ENCODE measurements at places on chromosomes 6 and 20.
A peak's percentile ranks its signal among the peaks of the same experiment; 100 is the strongest.

DNA sequence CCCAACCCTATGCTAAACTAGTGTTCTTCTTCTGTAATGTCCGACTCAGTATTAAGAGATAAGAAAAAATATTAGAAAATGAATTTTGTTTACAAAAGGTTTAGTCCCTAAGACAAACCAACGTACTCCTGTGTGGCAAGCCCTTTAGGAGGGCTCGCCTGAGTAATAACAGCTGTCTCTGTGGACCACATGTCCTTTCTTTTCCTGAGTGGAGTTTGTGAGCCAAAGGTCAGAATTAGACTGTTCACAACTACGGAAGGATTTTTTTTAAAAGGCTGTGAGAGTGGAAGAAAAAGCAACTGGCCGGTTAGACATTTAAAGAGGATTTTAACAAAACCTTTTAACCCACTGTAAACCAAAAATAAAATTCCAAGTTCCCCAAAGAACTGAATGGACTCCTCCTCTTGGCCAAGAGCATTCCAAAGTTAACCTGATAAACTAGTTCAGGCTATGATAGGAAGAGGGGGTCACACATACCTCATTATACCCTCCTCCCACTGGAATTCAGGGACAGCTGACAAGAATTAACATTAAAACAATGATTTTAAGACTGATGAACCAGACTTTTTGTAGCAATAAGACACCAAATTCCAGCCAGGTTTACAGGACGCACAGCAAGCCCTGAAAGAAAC is 43.5 kb downstream of the FAM184A start:
- H3K27ac ChIP-seq, result no peak overlapping the region
- peaks cover 4% of the 10 kb centered on the region for H3K4me1 ChIP-seq
- no peaks in the 10 kb centered on the region for H3K36me3 ChIP-seq
- no peaks in the 10 kb centered on the region for H3K27me3 ChIP-seq
- H3K4me3 ChIP-seq, result no peak overlapping the region

DNA sequence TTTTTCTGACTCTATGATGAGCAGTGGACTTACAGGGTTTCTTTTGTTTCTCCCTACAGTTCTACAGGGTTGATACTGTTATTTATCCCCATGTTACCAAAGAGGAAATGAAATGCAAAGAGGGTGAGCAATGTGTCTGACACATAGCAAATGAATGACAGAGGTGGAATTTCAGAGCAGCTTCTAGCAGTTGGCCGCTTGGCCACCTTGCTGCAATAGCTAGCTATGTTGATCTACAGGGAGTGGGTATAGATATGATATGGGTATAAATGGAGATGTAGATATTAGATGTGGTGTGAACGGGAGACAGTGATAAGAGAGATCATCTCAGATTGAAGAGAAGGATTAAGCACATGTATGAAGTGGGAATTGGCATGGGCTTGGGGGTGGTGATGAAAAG is 10.9 kb upstream of the SLC22A3 start:
- no peak overlapping the region for H3K4me3 ChIP-seq
- H3K27ac ChIP-seq, result no peak overlapping the region
- no peaks in the 10 kb centered on the region for H3K27me3 ChIP-seq
- H3K4me1 ChIP-seq, result no peaks in the 10 kb centered on the region

DNA sequence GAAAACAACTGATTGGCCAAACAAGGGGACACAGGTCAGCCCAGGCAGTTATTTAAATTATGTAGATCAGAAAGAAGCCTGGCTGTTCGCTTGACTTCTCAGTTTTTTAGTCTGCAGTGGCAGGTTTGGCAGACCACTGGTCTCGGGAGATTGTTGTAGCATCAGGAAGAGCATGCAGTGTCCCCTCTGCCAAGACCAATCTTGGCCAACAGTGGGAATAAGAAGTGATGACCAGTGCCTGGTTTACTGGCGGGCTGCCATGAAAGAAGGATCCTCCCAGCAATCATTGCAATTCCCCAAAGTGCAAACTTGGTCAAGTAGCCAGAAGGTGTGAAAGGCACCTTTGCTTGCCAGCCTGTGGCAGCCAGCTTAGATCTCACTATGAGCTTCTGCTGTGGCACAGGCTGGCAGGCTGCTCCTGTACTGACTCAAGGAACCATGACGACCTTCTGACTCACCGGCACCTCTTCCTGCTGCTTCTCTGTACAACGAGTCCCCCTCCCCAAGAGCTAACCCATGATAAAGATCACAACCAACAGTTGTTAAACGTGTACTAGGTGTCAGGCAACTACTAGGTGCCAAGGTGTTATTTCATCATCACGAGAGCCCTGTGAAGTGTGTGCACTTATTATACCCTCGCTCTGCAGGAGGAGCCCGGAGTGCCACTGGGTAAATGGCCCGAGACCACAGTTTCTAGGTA is 76.8 kb upstream of the DUSP22 start:
- H3K36me3 ChIP-seq, result no peaks in the 10 kb centered on the region
- DNase-seq, result no peak
- H3K4me1 ChIP-seq, result no peaks in the 10 kb centered on the region
- no peak overlapping the region for H3K27ac ChIP-seq

- H3K4me3 ChIP-seq, result no peak overlapping the region
- no peaks in the 10 kb centered on the region for H3K4me1 ChIP-seq
- no peaks in the 10 kb centered on the region for H3K27me3 ChIP-seq
- DNase-seq, result no peak
- H3K36me3 ChIP-seq, result no peaks in the 10 kb centered on the region
These were observed 13.0 kb downstream of the KHDC1 start for GRCh38 chr6:73250016-73250415.

- no peaks in the 10 kb centered on the region for H3K4me1 ChIP-seq
- no peak overlapping the region for H3K4me3 ChIP-seq
These were observed 360.6 kb downstream of the RIMS1 start for GRCh38 chr6:72246926-72247325.

- H3K4me1 ChIP-seq, result no peaks in the 10 kb centered on the region
- H3K27ac ChIP-seq, result no peak overlapping the region
- peaks cover 19% of the 10 kb centered on the region for H3K36me3 ChIP-seq
- DNase-seq, result no peak
- no peak overlapping the region for H3K4me3 ChIP-seq
These were observed 59.1 kb downstream of the EZR start for GRCh38 chr6:158759966-158760617.

DNA sequence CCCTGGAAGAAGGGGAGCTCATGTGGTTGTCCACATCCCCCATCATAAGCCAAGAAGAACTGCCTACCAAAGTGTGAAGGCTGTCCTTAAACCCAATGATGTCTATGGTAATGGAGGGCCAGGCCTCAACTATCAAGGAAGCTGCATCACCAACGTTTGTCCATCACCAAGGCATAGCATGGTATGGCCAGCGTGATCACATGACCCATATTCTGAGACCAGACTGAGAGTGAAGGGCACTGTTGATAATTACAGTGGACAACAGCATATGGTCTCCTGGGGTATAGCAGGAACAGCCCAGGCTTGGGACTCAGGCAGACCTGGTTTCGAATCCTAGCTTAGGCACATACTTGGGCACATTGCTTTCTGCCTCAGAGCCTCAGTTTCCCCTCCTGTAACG is 218.2 kb upstream of the RREB1 start:
- no peak for DNase-seq
- H3K27ac ChIP-seq, result no peak overlapping the region
- H3K4me3 ChIP-seq, result no peak overlapping the region

DNA sequence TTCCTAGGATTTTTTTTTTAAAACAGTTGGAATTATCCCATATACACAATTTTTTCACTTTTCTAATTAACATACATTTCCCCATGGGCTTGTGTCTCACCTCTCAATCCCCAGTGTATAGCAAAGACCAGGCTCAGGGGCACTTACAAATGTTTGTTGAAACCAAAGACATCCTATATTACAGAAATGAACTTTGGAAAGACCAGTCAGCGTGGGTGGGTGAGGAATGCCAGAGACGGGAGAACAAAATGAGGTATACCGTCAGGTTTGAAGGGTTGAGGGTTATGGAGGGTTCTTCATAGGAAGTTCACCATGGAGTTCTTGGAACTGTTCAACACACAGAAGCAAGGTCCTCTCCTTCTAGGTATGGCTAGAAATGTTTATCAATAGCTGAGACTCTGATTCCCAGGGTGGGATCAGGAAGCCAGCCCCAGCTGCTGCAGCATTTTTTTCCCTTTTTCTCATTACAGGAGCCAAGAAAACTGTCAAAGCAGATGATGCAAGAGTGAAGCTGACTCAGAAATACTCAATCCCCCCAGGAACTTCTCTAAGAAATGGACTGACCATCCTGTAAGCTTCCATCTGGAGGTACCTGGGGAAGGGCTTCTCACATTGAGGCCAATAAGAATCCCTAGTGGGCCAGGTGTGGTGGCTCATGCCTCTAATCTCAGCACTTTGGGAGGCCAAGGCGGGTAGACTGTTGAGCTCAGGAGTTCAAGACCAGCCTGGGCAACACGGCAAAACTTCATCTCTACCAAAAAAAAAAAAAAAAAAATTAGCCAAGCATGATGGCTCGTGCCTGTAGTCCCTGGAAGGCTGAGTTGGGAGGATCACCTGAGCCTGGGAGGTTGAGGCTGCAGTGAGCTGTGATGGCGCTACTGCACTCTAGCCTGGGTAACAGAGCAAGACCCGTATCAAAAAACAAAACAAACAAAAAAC is 15.9 kb upstream of the TBC1D20 start:
- no peaks in the 10 kb centered on the region for H3K4me1 ChIP-seq
- DNase-seq, result no peak
- no peaks in the 10 kb centered on the region for H3K27me3 ChIP-seq
- H3K27ac ChIP-seq, result no peak overlapping the region

DNA sequence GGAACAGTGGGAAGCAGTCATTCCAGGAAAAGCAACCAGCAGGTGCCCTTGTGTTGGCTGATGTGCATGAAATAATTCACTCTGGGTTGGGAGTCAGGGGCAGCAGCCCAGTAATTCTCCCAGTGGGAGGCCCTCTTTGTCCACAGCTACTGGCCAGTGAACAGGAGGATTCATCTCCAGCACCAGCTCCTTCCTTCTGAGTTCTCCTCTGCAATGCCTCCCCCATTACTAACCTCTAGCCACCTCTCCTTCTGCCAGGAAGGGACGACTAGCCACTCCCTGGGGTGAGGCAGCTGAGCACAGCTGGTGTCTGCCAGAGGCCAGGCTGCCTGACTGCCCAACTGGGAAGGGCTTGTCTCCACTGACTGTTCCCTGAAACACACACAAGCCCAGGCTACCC is 12.5 kb upstream of the R3HDML start:
- no peak overlapping the region for H3K4me3 ChIP-seq
- H3K4me1 ChIP-seq, result peaks cover 7% of the 10 kb centered on the region
- no peak for DNase-seq
- H3K27me3 ChIP-seq, result no peaks in the 10 kb centered on the region
- no peaks in the 10 kb centered on the region for H3K36me3 ChIP-seq

GRCh38 chr6:44735630-44735963 is 348.1 kb downstream of the CDC5L start:
- H3K4me3 ChIP-seq, result no peak overlapping the region
- H3K36me3 ChIP-seq, result no peaks in the 10 kb centered on the region
- H3K27ac ChIP-seq, result no peak overlapping the region
- H3K27me3 ChIP-seq, result no peaks in the 10 kb centered on the region

DNA sequence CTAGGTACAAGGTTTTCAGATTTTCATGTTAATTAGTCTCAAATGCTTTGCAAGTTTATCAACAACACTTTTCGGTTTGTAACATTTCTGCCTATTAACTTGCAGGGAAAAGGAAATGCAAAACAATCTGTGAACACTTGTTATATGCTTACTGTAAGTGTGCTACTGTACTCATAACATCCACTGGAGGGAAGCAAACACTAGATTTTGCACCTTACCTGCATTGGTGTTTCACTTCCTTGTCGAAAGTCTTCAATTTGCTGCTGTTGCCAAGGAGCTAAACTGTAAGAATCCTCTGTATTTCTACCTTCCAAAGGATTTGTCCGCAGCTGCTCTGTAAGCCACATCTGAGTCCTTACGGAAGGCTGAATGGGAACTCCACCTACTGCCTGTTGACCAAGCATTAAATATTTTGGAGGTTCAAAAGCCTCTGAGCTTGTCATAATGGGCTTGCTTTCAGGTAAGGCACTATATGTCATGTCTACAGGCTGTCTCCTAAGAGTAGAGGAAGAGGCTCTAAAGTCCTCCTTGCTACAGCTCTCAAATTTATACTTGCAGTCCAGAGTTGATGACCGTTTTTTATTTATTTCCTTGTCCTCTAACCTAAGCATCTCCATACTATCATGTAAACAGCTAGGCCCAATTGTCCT is 17.3 kb downstream of the PLN start:
- H3K4me3 ChIP-seq, result no peak overlapping the region
- H3K36me3 ChIP-seq, result no peaks in the 10 kb centered on the region
- H3K27ac ChIP-seq, result no peak overlapping the region
- H3K27me3 ChIP-seq, result no peaks in the 10 kb centered on the region
- no peak for DNase-seq

DNA sequence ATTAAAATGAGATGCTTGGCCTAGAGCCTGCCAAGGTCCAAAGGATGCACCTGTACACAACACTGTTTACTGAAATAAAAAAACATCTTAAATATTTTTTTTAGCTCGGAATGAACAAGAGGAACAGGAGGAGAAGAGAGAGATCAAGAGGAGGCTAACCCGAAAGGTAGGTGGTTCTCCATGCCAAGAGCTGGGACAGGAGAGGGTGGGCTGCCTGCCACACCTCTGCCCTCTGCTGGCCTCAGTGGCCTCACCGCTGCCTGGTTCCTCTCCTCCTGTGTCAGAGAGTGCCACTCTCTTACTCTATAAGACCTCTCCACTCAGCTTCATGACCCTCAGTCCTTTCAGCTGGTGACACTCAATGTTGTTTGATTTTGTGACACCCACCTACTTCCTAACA is 50.2 kb downstream of the TBC1D7 start:
- no peaks in the 10 kb centered on the region for H3K36me3 ChIP-seq
- no peak overlapping the region for H3K4me3 ChIP-seq
- H3K27ac ChIP-seq, result no peak overlapping the region
- no peaks in the 10 kb centered on the region for H3K4me1 ChIP-seq

GRCh38 chr6:29810371-29810770 is 17.3 kb upstream of the HLA-G start:
- H3K4me3 ChIP-seq, result no peak overlapping the region
- H3K27me3 ChIP-seq, result no peaks in the 10 kb centered on the region
- H3K27ac ChIP-seq, result no peak overlapping the region
- H3K36me3 ChIP-seq, result no peaks in the 10 kb centered on the region

GRCh38 chr20:59385480-59385879 is 85.1 kb downstream of the EDN3 start:
- no peak overlapping the region for H3K27ac ChIP-seq
- peaks cover 15% of the 10 kb centered on the region for H3K4me1 ChIP-seq
- H3K36me3 ChIP-seq, result no peaks in the 10 kb centered on the region
- no peak overlapping the region for H3K4me3 ChIP-seq

GRCh38 chr20:5657190-5657875 is 92.9 kb upstream of the SHLD1 start:
- no peaks in the 10 kb centered on the region for H3K36me3 ChIP-seq
- H3K4me1 ChIP-seq, result peaks cover 31% of the 10 kb centered on the region
- H3K27ac ChIP-seq, result peak overlapping the region; percentile 1
- no peak for DNase-seq
- no peaks in the 10 kb centered on the region for H3K27me3 ChIP-seq
- no peak overlapping the region for H3K4me3 ChIP-seq

- no peaks in the 10 kb centered on the region for H3K27me3 ChIP-seq
- no peaks in the 10 kb centered on the region for H3K4me1 ChIP-seq
- no peak overlapping the region for H3K4me3 ChIP-seq
- no peak for DNase-seq
- no peaks in the 10 kb centered on the region for H3K36me3 ChIP-seq
These were observed 569.7 kb upstream of the MARCKS start for GRCh38 chr6:113287396-113287795.

- H3K27ac ChIP-seq, result no peak overlapping the region
- DNase-seq, result peak; percentile 52
- no peaks in the 10 kb centered on the region for H3K27me3 ChIP-seq
- no peaks in the 10 kb centered on the region for H3K36me3 ChIP-seq
- H3K4me3 ChIP-seq, result no peak overlapping the region
- H3K4me1 ChIP-seq, result no peaks in the 10 kb centered on the region
These were observed 390.1 kb downstream of the ZFAND3 start for GRCh38 chr6:38209371-38210260.

GRCh38 chr6:50992704-50993625 is 174.3 kb downstream of the TFAP2B start:
- no peak overlapping the region for H3K4me3 ChIP-seq
- H3K27me3 ChIP-seq, result no peaks in the 10 kb centered on the region
- no peak overlapping the region for H3K27ac ChIP-seq
- no peaks in the 10 kb centered on the region for H3K36me3 ChIP-seq
- no peaks in the 10 kb centered on the region for H3K4me1 ChIP-seq

All from vagina (tissue), 2 donors.